ENCODE measurements at places on chromosomes 6 and 20.

GRCh38 chr20:41078329-41078728, 49.7 kb downstream of the TOP1 start:
- no peak for DNase-seq

- no peak for DNase-seq
These were observed 32.3 kb downstream of the FOXP4 start for GRCh38 chr6:41578217-41579087.

DNA sequence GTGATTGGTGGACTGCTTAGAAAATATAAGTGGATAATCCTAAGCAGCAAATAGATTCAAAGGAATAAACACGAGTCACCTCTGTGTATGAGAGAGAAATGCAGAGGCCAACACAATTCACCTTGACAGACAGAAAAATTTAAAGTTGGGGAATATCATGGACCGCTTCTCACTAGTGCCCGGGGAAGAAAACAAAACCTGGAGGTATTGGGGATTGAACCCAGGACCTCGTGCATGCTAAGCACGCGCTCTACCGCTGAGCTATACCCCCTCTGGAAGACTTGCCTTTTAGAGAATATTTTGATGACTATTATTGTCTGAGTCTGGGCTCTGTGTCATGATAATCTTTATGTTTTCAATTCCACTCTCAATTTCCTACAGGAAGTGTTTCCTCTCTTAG, 111.9 kb downstream of the TRIM27 start:
- no peak for DNase-seq

- no peak for DNase-seq
These were observed 242.4 kb upstream of the FKBP1C start for GRCh38 chr6:62968834-62969233.

GRCh38 chr6:139853302-139853992, 479.0 kb upstream of the CITED2 start:
- DNase-seq, result no peak

- no peak for DNase-seq
These were observed at the start of gene THEMIS for GRCh38 chr6:127900935-127901334. THEMIS (minus strand) TSS chr6:127901058; CDS start chr6:127900932, 126 bp downstream.

DNA sequence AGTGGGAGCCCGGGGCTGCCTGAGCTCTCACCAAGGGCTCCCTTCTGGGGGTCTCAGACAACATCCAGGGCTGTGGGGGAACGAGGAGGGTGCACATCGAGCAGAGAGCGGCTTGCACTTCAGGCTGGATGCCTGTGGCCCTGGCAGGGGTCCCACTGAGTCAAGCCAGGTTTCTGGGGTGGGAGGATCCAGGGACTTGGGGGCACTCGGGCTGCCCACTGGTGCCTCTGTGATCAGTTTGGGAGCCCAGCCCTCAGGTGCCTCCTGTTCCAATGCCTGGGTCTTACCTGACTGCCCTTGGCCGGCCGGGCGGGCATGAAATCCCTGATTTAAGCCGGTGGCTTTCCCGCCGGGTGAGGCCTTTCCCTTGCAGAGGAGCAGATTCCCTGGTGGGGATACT, 470 bp downstream of the COL20A1 start:
- no peak for DNase-seq

- DNase-seq, result no peak
These were observed 6.0 kb downstream of the CPNE5 start for GRCh38 chr6:36833182-36833789.

- no peak for DNase-seq
These were observed 221.8 kb downstream of the ANKRD60 start for GRCh38 chr20:58006346-58007316.

- no peak for DNase-seq
These were observed 77.1 kb downstream of the GPR63 start for GRCh38 chr6:96760153-96760687.

DNA sequence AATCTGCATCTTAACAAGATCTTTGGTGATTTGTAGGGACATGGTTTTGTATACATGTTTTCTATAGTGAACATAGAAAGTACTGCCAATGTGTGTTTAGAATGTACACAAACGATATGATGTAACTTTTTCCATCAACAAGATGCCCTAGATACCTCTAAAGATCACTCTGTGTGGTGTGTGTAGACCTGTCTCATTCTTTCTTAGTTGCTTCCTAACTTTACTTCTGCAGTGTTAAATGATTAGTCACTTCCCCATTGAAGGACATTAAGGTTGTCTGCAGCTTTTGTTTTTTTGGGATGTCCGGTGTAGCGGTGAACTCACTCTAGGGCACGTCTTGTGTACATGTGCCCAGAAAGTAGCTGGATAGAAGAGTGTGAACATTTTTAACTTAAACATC, 35.9 kb downstream of the CDYL start:
- DNase-seq, result no peak

DNA sequence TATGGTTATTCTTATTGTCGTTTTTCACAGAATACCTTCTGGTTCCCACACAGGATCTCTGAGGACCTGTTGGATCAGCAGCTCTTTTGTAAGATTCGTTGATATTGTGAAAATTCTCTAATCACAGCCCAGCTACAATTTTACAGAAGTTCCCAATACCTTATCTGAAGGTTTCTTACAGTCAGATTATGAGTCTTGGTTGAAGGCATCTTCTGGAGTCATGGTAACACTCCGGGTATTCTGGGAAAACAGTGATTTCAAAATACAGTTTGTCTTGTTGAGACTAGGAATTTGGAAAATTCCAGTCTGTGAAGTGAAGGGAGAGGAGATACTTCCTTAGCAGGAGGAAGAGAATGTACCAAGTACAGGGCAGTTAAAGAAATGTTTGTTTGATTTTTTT, 22.2 kb upstream of the HLA-C start:
- DNase-seq, result no peak

- no peak for DNase-seq
These were observed 143.6 kb upstream of the DST start for GRCh38 chr6:56786256-56786655.

DNA sequence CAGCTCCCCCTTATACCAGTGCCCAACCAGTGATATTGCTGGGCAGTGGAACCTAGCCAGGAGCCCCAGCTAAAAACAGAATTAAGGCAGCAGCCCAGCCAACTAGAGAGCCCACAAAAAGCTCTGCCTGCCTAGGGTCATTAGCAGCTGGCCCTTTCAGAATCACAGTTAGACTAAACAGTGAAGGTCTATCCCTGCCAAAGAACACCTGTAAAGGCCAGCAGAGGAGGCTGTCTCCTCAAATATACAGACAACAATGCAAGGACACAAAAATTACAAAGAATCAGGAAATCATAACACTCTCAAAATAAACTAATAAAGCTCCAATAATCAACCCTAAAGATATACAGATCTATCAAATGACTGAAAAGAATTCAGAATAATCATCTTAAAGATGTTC, 77.8 kb upstream of the HTR1E start:
- DNase-seq, result no peak

DNA sequence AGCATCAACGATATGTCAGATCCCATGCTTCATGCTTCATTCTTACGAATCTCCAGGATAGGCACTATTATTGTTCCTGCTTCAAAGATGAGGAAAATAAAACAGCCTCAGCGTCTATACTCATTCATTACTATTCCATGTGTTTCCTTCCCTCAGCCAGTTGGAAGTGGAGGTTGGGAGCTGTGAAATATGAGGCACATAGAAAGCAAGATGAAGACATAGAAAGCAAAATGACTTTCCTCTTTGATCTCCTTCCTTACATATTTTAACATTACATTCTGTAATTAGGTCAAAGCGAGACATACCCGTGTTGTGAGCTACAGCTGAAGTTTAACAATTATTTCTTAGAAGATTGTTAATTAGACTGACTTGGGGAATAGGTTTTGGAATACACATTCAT, 125.4 kb downstream of the FYN start:
- no peak for DNase-seq

- no peak for DNase-seq
These were observed 669.4 kb downstream of the TFAP2A start for GRCh38 chr6:9745476-9745875.

DNA sequence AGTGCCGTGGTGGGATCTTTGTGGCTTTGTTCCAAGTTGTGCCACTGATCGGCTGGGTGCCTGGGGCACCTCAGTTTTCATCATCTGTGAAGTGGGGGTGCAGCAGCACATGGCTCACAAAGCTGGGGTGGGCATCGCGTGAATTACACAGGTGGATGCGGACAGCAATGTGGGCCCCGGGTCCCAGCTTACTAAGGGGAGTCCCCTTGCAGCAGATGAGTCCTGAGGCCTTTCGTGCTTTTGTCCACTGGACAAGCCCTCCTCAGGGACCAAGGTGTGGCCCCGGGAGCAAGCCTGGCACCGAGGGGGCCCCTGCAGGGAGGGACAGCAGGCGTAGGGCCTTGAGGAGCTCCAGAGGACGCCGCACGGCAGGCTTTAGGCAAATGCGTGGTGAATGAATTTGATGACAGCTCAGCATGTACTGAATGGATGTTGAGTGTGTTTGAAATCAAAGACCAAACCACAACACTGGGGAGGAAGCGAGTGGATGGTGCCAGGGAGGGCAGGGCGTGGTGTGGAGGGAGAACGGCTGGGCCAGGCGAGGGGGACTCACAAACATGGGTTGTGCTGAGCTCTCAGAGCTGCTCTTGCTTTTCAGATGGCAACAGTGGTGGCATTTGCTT, 53.2 kb downstream of the IRF4 start:
- no peak for DNase-seq

DNA sequence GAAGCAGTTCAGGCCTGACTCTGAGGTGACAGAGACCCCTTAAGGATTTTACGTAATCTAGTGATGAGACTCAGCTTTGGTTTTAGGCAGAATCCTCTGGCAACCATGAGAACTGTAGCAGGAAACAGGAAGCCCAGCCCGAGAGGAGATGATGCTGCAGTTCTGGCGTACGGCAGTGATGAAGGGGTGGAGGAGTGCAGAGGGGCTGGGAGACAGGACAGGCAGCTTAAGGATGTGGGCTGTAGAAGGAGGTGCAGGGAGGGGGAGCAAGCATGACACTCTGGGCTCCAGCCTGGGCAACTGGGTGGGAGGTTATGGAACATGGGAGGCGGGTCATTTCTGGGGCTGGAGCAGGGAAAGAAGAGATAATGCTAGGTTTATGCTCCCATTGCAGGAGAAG, 67.1 kb downstream of the LRFN2 start:
- no peak for DNase-seq

DNA sequence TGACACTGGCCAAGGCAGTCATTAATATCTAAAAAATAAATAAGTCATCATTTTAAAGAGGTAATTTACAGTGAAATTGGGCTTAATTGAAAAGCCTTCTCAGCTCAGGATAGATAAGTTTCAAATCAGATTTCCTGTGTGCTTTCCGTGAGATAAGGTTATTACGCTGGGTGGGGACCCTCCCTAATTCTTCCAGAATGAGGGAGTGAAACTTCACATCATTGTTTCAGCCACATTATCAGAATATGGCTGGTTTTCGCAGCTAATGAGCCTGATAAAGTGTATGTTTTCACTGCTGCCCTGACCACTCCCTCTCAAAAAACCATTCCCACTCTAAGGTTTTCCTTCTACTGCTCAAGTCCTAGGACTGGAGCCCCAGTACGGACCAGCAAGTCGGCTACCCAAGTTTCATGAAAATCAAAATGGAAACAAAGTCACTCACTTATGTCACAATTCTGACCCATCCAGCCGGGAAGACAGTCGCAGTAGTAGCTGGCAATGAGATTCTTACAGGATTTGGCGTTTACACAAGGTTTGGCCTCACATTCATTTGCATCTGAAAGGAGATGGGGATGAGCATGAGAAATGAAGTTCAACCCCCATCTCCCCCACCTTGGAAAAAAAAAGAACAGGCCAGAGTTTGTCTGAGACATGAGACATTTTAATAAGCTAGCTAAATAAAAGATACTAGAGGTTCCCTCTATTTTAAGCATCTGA, 24.6 kb downstream of the JAG1 start:
- DNase-seq, result no peak

GRCh38 chr6:149763866-149764265, 14.3 kb downstream of the PCMT1 start:
- DNase-seq, result no peak

GRCh38 chr20:33131949-33132473, 35.9 kb upstream of the BPIFA2 start:
- no peak for DNase-seq

DNA sequence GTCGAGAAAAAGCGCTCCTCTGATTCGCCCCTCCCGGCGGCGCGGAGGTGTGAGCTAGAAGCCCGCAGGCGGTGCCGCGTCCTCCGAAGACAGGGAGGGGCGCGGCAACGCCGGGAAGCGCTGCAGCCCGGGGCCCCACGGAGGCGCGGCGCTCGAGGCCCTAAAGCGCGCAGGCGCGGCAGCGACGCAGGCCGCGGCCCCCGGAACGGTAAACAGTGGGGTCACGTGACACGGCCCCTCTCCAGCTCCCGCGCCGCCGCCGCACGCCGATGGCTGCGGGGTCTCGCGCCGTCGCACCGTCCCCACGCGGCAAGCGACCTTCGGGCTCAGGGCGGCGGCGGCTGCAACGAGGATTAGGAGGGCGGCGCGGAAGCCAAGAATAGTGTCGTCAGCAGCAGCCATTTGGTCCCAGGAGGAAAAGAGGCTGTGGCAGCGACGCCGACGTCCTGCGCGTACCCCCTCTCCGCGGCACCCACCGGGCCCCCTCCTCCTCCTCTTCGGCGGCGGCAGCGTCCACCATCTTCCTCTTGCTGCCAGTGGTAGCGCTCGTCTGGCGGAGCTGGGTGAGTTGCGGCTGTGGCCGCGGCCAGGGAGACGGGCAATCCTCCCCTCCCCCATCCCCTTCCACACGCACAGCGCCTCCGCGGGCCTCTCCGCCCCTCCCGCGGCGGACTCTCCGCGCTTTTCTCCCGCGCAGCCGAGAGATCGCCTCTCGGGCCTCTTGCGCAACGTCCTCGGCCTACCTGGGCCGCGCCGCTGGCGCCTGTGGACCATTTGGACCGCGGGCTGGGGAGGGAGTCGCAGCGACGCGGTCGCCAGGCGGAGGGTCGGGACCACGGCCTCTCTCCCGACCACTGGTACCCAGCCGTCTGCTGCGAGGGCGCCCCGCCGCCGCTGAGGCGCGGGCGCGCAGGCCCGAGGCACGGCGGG, at the start of gene PHF3:
TSS of gene PHF3 (plus strand) at position 215 of the 930 bp plus-strand sequence. CDS start 10,750 bp downstream, outside the sequence.
- DNase-seq, result peak; percentile 69

DNA sequence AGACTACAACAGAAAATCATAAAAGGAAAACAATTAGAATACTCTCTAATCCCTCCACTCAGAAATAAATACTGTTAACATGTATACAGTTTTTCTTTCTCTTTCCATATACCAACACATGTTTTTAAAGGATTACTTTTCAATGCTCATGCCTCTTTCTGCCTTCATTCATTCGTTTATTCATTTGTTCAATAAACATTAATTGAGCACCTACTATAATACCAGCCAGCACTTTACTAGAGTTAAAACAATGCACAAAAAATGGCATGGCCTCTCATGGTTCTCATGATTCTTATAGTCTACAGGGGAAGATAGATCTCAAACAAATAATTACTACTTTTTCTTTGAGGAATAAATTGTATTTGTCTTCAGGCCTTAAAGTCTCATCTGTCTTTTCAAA, 70.3 kb upstream of the RIPOR2 start:
- DNase-seq, result no peak

DNA sequence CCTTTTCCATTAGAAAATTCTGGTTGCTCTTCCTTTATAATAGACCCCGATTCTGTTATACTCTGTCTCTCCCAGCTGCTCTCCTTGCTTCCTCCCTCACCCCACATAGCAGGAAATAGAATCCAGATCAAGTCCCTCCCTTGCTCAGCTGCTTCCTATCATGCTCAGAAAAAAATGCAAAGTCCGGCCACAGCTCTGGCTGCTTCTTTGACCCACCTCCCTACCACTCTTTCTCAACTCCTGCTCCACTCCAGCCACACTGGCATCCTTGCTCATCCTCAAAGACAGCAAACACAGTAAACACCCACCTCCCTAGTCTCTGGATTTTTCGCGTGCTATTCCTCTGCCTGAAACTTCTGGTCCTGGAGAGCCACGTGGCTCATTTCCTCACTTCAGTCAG, 9.1 kb upstream of the SLC22A16 start:
- no peak for DNase-seq

- no peak for DNase-seq
These were observed 87.9 kb upstream of the PRND start for GRCh38 chr20:4633780-4634179.

Data from omental fat pad (tissue), 4 donors.